LHCN-M2 (cell line): ENCODE measurements at places on chromosomes 12 and 14. TPM values are rescaled to one million over a fixed set of nuclear protein-coding genes. Genes with fewer than 3 reads are reported as not detected.

Gene KRT75
- total RNA-seq: not detected in 2 replicates

Gene A2ML1
- not detected in 2 replicates for total RNA-seq

DNA sequence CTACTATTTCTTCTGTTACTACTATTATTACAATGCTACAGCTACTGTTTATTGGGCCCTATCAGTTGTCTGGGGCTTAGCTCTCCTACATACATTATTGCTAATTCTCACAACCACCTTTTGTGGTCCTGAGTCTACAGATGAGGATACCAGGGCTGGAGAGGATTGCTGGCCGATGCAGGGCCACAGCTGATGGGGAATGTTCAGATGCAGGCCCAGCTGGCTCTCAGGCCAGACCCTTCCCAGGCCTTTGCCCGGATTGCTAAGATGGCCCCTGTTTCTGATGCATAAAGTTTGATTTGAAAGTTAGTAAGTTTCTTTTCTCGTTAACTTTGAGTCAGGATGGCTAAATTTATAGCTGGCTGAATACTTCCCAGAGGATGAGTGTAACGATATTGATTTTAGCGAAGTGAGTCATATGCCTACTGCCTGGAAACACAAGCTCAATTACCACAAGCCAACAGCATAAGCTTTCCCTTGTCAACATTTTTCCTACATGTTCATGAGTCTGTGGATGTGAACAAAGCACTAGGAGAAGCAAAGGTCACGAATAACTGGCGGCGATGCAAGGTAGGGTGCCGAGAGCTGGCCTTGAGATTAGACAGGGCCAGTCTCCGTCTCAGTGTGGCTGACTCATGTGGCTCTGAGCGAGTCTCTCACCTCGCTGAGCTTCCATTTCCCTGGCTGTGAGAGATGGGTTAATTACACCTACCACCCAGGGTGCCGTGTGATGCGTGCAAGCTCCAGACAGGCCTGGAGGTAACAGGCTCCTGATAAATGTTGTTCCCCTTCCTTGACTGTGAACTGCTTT is 111.0 kb downstream of the BEGAIN start:
- peak; percentile 85 for DNase-seq

DNA sequence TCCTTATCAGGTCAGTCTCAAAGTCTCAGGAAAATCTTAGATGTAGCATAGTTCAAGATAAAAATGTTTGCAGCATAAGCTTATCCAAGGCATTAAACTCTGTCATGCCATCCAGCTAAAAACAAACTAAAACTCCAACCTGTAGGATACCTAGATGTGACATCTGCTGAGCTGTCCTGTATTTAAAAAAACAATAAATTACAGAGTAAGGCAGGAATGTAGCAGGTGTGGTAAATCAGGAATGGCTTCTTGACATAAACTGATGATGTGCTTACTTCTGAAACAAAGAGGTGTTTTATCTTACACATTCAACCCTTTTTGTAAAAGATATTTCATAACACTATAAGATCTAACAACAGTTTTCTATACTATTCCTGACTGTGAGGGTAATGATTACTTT is 30.6 kb upstream of the DLGAP5 start:
- DNase-seq: no peak

GRCh38 chr12:39372929-39373328 is 70.0 kb downstream of the KIF21A start:
- no peak for DNase-seq

DNA sequence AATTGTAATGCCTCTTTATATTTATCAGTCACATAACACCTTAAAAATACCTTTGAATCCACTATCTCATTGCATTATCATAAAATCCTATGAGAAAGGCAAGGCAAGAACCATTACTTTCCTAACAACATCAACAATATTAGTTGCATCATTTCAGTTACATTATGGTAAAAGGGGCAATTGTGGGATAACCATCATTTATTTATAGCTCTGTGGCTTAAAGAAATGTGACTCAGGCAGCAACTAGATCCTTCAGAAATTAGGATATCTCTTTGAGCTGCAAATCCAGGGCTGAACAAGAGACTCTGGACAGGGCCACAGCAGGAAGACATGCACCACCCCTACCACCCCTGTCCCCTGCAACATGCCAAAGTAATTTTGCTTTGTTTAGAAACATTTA is 36.4 kb downstream of the EPS8 start:
- peak; percentile 71 for DNase-seq

DNA sequence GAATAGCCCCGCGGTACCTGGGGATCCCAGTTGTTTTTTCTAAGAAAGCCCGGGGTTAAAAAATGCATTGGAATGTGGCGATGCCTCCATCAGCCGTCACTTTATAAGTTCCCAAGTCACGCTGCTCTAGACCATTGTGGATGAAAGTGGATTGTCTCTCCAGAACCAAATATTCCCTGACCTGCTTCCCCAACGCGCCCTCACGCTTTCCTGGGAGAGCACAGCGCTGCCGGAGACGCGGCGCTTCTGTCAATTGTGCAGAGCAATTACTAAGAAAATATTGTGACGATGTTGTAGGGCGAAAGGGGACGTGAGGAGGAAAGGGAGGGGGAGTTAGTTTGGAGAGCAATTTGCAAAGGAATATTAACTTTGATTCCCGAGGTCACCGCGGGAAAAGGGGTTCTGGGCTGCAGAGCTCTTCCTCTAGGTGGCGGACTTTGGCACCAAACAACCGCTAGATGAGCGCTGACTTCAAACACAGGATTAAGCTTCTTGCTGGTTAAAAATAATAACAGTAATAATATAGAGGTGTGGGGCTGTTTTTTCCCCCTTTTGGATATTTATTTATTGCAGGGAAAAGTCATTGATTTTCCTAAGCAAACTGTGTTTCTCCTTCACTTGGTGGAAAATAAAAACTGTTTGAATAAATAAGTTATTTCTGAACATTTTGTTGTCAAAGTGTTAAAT is 9.6 kb upstream of the FOXG1 start:
- peak; percentile 43 for DNase-seq

DNA sequence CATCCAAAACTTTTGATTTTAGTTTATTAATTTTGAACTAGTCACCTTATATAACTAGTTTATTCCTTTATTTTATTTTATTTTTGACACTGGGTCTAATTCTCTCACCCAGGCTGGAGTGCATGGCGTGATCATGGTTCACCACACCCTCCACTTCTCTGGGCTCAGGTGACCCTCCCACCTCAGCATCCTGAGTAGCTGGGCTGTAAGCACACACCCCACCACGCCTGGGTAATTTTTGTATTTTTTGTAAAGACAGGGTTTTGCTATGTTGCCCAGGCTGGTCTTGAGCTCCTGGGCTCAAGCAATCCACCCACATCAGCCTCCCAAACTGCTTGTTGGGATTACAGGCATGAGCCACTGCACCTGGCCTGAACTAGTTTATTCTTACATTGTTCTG is 17.3 kb downstream of the PCNX1 start:
- no peak for DNase-seq
